ENCODE measurements at places on chromosomes 1 and 21.

GRCh38 chr1:43853161-43853921, 80.3 kb upstream of the ARTN start:
- DNase-seq = no peak

GRCh38 chr1:232339073-232339472, 290.9 kb downstream of the SIPA1L2 start:
- DNase-seq = no peak

DNA sequence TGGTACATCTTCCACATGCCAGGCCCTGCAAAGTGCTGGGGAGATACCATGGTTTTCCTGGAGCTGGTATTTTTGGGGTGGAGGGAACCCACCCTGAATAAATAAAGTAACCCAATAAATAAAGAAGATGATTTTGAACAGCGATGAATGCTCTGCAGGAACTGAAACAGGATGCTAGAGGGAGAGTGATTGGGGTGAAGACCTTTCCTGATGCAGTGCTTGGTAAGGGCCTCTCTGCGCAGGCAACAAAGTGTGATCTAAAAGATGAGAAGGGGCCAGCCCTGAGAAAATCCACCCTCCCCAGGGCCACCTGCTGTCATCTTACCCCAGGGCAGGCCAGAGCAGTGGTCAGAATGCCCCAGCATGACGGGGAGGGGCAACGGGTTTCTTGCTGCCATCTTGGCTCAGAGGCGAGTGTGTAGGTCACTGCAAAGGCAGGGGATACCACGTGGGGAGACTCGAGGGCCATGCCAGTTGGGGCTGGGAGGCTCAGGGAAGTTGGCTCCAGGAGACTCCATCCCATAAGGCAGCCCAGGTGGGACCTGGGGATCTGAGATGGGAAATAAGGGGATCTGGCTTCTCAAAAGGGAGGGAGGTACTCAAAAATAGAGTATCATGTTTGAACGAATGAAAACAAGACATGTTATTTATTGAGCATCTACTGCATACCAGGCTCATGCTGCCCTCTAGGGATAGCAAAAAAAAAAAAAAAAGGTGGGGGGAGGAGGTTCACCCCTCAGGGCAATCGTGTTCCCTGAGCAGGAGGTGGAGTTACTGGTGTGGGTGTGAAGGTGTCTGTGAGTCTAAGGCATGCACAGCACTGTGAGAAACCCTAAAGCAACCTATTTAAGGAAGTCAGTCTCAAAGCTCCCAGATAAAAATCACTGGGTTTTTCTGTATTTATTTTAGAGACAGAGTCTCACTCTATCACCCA, 2.8 kb downstream of the SRARP start:
- no peak for DNase-seq

- no peak for DNase-seq
Observed at GRCh38 chr1:86191958-86192357, 35.4 kb upstream of the COL24A1 start.

DNA sequence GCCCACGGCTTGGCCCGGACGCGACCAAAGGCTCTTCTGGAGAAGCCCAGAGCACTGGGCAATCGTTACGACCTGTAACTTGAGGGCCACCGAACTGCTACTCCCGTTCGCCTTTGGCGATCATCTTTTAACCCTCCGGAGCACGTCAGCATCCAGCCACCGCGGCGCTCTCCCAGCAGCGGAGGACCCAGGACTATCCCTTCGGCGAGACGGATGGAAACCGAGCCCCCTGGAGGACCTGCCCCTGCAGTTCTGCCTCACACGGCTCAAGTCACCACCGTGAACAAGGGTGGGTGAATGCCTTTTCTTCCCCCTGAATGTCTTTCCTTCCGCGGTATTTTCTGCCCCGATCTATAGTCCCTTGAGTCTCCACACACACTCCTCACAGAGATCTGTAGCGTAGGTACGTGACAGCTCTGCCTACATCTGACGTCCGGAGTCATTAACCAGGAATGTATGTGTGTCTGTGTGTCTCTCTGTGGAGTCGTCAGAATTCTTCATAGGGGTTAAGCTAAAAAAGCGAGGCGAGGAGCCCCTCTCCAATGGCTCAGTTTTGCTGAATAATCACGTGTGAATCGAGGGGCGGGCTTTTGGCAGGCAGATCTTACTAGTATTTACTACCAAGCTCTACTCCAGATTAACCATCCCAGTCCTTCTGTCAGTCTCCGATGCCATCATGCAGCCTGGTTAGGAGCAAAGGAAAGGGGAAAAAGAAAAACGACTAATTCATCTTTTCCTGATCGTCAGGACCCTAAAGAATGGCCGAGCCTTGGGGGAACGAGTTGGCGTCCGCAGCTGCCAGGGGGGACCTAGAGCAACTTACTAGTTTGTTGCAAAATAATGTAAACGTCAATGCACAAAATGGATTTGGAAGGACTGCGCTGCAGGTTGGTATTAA, at the start of gene CDKN2C:
Gene CDKN2C, plus strand, starts transcription at position 635 of the 898 bp plus-strand sequence. Its CDS starts 124 bp downstream, at position 759.
- DNase-seq = peak; percentile 22

DNA sequence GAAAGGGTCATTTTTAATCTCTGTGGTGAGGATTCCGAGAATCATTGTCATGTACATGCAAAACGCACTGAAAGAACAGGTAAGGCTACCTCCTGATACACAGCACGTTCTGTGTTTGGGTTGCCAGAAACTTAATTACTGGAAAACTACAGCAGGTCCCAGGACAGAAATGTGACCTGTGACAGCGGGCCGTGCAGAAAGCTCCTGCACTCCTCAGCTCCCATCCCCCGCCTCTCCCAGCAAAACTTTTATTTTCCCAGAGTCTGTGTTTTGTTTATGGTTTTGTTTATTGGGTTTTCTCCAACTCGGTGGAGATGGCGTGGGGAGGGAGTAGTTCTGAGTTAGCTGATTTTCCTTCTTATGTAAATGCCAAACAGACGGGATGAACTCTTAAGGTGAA, 44.7 kb downstream of the SLC44A3 start:
- DNase-seq = no peak

GRCh38 chr1:91844862-91845528, 41.0 kb downstream of the TGFBR3 start:
- no peak for DNase-seq

- DNase-seq = no peak
Observed at GRCh38 chr1:171055966-171056643, 34.6 kb upstream of the FMO3 start.

DNA sequence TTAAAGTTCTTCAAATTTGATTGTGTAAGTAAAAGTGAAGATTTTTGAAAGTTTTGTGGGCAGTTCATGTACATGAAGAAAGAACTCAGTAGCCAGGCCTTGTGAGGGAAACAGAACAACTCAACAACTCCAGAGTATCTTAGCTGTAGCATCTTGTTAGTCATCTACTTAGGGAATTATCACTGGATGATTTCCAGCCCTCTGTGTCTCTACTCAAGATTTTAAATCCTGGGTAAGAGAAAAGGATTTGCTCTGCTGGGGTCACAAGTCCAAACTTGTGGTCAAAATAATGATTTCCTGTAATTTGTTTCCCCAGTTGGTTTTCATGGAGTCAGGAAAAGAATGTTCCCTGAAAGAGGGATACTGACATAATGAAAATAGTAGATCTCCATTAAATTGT, 8.2 kb downstream of the OR10T2 start:
- no peak for DNase-seq

DNA sequence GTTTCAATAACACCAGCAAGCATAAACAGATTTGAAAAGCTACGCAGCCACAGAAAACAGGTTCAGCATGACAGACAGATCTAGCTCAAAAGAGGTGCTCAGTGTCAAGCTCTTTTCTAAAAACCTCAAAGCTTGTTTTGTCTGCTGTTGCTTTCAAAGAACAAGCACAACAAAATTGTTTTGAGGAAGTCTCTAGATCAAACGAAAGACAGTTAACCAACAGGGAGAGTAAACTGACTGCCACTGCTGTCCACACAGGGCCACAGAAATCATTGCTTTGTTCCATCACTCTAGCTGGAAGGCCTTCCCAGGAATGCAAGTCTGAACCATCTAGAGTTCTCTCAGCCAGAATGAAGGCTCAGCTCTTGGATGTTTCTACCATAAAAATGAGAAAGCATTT, 12.8 kb downstream of the APP start:
- DNase-seq = no peak

DNA sequence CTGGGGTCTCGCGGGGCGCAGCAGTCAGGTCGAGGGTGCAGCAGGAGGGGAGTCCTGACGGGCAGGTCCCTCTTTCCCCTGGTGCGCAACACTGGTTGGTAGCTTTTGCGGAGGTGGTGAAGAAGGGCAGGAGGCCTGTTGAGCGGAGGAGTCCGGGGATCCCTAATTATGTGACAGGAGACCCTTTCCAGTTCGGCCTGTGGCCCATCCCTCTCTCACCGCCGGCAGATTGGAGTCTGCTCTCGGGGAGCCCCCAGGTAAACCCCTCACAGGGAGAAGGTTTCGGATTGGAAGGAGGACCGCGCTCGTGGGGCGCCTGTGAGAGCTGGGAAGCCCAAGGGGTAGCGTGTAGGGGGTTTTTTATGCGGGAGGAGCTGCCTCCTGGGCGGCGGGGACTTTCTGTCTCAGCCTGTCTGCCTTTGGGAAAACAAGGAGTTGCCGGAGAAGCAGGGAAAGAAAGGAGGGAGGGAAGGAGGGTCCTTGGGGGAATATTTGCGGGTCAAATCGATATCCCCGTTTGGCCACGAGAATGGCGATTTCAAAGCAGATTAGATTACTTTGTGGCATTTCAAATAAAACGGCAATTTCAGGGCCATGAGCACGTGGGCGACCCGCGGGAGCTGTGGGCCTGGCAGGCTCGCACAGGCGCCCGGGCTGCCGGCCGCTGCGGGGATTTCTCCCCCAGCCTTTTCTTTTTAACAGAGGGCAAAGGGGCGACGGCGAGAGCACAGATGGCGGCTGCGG, 9.5 kb downstream of the SIM2 start:
- no peak for DNase-seq

DNA sequence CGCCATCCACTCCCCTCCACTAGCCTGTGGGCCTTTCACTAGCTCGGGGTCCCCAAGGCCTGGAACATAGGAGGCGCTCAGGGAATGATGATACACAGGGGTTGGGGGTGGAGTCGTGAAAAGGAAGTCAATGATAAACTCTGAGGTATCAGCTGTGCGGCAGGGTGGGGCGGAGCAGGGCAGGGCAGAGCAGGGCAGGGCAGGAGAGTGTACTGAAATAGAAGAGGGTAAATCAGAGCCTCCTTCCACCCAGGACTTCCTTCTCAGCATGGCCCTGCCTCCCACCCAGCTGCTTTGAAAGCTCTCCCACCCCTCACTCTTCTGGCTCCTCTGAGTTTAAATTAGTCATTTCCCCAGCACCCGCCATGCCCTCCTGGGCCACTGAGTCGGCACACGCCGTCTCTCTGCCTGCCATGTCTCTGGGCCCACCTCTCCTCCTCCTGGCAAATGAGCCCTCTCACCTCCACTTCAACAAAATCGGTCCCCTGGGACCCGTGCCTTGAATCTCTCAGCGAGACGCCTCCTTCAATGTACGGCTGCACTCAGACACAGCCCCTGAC, 16.9 kb downstream of the CAPZB start:
- no peak for DNase-seq

DNA sequence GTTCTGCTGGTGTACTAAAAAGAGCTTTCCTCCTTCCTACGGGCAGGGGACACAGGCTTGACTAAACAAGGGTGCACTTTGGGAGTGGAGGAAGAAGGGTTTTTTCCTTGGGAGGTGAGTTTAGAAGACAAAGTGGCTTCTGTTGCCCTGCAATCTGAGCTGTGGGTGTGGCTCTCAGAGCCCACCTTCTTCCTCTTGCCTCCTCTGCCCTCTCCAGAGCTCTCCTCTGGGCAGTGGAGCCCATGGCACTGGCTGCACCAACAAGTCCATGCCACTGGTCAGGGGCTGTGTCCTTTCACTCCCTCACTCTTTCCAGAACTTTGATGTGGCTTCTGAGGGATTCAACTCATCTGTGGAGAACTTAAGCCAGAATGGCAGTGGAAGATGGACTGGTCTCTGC, 25.6 kb upstream of the PSMB2 start:
- DNase-seq = no peak

DNA sequence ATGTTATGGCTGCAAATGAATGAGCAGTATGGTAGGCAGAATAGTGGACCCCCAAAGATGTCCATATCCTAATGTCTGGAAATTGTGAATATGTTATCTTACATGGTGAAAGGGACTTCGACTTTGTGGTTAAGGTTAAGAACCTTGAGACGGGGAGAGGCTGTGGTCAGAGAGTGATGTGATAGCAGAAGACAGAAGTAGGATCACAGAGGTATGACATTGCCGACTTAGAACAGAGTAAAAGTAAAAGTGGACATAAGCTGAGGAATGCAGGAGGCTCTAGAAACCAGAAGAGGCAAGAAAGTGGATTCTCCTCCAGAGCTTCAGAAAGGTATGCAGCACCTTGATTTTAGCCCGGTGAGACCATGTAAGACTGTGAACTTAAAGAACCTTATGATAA, 74.6 kb downstream of the CTH start:
- no peak for DNase-seq

- no peak for DNase-seq
Observed at GRCh38 chr1:115170961-115171392, 81.7 kb upstream of the TSPAN2 start.

DNA sequence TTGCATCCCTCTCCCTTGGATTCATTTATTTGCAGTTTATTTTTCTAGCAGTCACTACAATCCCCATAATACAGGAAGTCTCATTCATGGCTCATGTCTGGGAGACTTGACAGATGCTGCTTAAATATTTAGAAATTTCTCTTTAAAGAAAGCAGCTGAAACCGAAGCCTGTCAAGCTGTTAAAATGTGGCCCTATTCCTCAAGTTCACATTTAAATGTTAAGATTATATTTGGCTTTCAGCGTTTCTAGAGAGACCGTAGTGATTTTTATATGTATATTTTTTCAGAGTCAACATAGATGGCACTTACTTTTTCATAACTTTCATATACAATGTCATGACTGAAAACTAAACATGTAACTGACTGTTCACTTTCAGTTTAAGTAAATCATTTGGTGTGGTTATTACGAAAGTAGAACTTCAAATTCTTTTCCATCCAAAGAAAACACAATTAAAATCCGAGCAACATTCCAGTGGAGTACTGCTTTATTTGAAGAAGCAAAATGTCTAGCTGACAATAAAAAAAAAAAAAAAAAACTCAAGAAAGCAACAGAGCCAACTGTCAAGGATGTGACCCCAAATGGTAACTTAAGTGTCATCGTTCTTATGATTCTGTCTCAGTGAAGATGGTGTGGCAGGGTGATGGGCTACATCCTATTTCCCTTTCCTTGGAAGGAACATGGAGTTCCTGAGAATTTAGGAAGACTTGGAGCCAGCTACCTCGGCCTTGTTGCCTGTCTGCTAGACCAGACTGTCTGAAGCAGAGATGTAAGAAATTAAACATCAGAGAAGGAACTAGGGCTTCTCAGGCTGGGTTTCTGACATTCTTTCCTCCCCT, 37.8 kb downstream of the MIS18A start:
- DNase-seq = no peak

GRCh38 chr1:112557385-112557784, 48.6 kb downstream of the WNT2B start:
- DNase-seq = no peak

- DNase-seq = no peak
Observed at GRCh38 chr1:62849031-62849430, 65.1 kb downstream of the ATG4C start.

GRCh38 chr1:99003581-99004253, 944 bp downstream of the PLPPR5 start:
- no peak for DNase-seq

DNA sequence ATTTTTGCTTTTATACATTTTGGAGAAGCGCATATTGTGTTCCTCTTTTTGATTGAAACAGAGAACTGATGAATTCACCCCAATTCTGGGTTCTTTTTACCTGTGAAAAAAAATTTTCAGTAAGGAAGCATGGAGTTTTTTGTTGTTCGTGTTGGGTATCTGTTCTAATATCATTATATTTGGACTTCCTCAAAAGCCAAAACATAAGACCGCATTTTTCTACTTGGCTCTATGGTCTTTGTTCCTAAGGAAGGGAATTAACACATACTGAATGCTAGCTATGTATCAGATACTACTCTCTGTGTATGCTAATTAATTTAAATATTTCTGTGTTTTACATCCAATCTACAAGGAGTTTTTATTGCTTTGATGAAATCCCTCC, 12.9 kb downstream of the EPB41 start:
- no peak for DNase-seq

All from progenitor cell of endocrine pancreas (in vitro differentiated cells).